ENCODE measurements at places on chromosomes 4 and X.
A peak's percentile ranks its signal among the peaks of the same experiment; 100 is the strongest.

DNA sequence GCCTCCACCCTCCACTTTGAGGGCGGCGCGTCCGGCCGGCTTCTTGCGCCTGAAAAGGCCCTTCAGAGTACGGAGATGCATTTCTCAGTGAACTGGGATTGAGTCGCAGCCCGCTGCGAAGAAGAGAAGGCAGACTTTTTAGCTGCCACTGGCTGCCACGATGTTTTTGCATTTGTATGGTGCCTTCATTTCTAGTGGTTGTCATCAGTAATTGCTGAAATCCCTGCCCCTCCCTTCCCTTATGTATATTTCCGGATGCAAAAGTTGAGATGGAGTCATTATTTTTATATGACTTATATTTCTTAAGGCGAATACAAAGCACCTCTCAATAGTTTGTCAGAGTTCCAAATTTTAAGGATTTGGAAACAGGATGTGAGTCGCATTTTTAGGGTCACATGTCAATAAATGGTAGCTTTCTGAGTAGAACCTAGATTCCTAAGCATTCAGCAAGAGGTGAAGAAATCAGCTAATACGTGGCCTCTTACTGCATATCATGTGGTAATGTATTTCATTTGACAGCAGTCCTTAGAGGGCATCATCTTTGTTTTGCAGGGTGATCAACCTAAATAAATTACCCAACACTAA is 658 bp downstream of the ATP6AP2 start:
- no peak for DNase-seq

DNA sequence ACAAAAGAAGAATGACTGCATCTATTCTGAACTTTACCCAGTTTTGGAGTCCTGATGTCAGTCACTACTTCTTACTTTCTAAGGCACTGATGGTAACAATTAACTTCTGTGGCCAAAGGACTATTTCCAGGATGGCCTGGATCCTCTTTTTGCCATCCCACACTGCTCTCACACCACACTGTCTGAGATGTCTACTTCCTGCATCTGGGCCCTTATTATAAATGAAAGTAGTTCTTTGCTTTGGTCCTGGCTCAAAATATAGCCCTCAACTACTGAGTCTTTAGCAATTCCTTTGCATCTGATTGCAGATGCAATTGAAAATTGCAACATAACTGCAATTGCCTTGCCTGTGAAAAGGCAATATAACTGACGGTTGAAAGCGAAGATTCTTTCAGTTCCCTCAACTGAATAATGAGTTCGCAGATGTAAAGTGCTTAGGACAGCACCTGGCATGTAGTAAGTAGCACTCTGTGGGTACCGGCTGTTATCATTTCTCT is 44.2 kb downstream of the COQ2 start:
- no peak for DNase-seq

GRCh38 chrX:107823042-107823441 is 2.6 kb upstream of the MID2 start:
- DNase-seq: no peak

- DNase-seq: no peak
These were observed 9.7 kb upstream of the MYOZ2 start for GRCh38 chr4:119125931-119126330.

DNA sequence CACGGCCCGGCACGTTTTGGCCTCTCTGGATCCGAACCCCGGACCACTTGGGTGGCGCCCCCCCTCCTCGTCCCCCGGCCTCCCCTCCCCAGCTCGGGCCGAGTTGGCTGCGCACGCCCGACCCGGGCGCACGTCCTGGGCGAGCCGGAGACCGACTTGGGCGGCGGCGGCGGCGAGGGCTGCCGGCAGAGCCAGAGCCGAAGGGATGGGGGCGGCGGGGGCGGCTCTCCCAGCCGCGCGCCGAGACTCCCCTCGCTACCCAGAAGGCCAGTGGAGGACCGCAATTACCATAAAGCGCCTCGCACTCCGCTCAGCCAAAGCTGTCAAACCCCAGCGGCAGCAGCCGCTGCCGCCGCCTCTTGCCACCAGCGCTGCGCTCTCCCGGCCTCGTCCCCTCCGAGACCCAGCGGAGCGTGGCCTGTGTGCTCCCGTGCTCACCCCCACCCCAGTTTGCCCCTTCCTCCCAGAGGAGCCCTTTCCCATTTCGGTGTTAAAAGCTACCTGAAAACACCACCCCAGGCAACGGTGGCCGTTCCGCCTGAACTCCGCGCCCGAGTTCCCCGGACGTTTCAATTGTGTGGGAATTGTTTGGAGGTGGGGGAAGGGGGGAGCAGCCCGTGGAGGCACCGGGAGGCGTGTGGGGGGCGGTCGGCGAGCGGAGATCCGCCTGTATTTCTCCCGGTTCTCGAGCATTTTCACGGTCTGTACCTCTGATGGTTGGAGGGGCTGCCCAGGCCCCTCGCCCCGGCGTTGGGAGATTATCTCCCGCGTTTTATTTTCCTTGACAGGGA is 701 bp upstream of the BCOR start:
- DNase-seq: peak; percentile 54

DNA sequence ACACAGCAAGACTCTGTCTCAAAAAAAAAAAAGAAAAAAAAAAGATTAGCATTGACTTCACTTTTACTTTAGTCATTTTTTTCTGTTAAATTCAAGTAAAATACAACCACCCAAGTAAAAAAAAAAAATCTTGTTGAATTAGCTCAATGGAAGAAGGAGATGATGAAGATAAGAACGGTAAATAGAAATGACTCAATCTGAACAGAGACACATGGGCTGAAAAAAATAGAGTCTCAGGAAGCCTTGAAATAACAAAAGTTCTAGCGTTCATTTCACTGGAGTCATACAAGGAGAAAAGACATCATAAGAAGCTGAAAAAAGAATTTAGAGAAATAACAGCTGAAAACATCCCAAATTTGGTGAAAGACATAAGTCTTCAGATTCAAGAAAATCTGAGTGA is 75.5 kb downstream of the CASP3 start:
- DNase-seq: no peak

GRCh38 chr4:2750719-2751605 is 5.2 kb downstream of the TNIP2 start:
- no peak for DNase-seq

- no peak for DNase-seq
These were observed 509.8 kb downstream of the CENPC start for GRCh38 chr4:67035501-67035900.

DNA sequence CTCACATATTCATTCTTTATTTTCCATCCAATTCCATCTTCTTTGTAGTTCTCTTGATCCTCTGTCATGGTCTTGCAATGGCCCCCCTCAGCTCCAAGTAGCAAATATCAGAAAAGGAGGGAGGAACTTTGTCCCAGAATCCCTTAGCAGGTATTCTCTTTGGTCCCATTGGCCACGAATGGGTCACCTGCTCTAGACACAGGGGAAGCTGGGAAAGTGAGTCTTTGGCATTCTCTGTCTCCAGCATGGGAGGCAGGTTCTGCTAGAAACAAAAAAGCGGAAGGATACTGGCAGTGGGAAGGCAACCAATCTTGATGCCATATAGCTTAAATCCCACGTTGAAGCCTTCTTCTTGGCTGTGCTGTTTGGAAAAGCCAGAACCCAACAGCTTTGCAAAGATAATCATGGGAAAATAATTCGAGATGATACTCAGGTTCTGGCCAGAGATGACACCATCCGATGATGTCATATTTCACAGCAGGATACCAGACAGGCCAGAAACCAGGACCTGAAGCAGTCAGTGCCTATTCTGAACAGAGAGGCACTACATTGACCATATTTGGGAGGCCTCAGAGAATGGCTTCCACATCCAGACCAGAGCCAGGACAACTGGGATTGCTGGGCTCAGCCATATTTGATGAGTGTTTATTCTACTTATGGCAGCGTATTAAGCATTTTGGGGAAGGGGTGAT is 110.4 kb upstream of the ATXN3L start:
- DNase-seq: no peak

DNA sequence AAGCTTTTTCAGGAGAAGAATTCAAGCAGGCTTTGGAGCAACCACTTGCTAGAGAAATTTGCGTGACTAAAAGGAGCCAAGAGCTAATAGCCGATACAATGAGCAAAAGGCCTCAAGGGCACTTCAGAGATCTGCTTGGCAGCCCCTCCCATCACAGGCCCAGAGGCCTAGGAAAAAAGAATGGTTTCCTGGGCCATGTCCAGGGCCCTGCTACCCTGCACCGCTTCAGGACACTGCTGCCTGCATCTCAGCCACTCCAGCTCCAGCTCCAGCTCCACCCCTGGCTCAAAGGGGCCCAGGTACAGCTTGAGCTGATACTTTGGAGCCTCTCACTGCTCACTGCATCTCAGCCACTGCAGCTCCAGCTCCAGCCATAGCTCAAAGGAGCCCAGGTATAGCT is 98.9 kb downstream of the FAM13A start:
- DNase-seq: no peak

DNA sequence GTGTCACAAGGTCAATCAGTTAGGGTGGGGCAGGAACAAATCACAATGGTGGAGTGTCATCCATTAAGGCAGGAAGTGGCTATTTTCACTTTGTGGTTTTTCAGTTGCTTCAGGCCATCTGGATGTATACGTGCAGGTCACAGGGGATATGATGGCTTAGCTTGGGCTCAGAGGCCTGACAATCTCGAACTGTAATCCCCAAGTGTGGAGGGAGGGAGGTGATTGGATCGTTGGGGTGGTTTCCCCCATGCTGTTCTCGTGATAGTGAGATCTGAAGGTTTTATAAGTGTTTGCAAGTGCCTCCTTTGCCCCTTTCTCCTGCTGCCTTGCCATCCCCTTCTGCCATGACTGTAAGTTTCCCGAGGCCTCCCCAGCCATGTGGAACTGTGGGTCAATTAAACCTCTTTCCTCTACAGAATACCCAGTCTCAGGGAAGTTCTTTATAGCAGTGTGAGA is 36.7 kb upstream of the STS start:
- no peak for DNase-seq

All from substantia nigra (tissue), 51 donors.